Uterus (tissue), 4 donors: ENCODE measurements at places on chromosomes 6 and 20. TPM values are rescaled to one million over a fixed set of nuclear protein-coding genes. Genes with fewer than 3 reads are reported as not detected.

DNA sequence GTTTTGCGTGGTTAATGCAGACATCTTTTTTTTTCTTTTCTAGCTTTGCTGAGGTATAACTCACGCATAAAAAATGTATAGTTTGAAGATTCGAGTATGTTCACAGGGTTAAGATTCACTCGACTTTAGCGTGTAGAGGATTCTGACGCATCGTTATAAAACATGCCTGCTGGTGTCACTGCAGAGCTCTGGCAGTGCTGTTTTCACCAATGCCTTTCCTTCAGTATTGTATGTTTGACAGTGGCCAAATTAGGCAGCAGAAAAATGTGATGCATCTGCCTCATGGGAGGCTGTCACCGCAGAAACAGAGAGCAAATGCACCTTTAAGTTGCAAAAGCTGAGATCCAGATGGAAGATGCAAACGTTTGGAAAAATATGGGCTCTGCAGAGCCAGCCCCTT is 18.0 kb upstream of the SIRPB2 start:
- H3K27ac ChIP-seq = no peak overlapping the region
- H3K27me3 ChIP-seq = no peaks in the 10 kb centered on the region
- no peaks in the 10 kb centered on the region for H3K4me1 ChIP-seq
- DNase-seq = no peak

Gene KCNQ5
- not detected for total RNA-seq

- H3K4me1 ChIP-seq = no peaks in the 10 kb centered on the region
- H3K27me3 ChIP-seq = no peaks in the 10 kb centered on the region
- no peaks in the 10 kb centered on the region for H3K36me3 ChIP-seq
- H3K4me3 ChIP-seq = no peak overlapping the region
- peak; percentile 71 for DNase-seq
Observed at GRCh38 chr6:27505209-27506027, 32.5 kb upstream of the ZNF184 start.

Gene KIAA1755
- total RNA-seq = 13.5 TPM

GRCh38 chr6:160215232-160215631 is 43.4 kb downstream of the SLC22A2 start:
- no peak overlapping the region for H3K4me3 ChIP-seq
- no peak for DNase-seq
- H3K36me3 ChIP-seq = no peaks in the 10 kb centered on the region
- no peaks in the 10 kb centered on the region for H3K4me1 ChIP-seq
- H3K27ac ChIP-seq = no peak overlapping the region

Gene GABRR1
- total RNA-seq = not detected

DNA sequence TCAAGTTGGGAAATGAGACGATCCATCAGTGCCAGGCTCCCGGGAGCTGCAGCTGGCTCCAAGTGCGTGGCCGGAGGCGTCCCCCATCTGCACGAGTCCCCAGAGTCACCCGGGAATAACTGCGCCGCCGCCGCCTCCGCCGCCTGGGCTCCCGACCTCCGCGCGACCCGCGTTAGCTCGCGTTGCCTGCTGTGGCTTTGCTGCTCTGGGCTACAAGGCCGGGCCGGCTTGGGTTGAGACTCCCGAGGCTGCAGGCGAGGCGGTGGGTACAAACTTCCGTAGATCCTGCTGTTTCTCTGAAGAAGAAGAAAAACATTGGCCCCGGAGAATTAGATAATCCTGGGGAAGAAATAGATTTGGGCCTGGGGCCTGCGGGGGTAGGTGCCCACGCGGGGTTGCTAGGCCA is 7.4 kb upstream of the LAMP5 start:
- H3K27me3 ChIP-seq = no peaks in the 10 kb centered on the region
- no peak overlapping the region for H3K4me3 ChIP-seq
- H3K27ac ChIP-seq = no peak overlapping the region
- H3K36me3 ChIP-seq = no peaks in the 10 kb centered on the region
- H3K4me1 ChIP-seq = no peaks in the 10 kb centered on the region

GRCh38 chr6:90184334-90185298 is 112.0 kb downstream of the BACH2 start:
- no peaks in the 10 kb centered on the region for H3K27me3 ChIP-seq
- no peak for DNase-seq
- no peaks in the 10 kb centered on the region for H3K36me3 ChIP-seq
- H3K4me1 ChIP-seq = peaks cover 4% of the 10 kb centered on the region

DNA sequence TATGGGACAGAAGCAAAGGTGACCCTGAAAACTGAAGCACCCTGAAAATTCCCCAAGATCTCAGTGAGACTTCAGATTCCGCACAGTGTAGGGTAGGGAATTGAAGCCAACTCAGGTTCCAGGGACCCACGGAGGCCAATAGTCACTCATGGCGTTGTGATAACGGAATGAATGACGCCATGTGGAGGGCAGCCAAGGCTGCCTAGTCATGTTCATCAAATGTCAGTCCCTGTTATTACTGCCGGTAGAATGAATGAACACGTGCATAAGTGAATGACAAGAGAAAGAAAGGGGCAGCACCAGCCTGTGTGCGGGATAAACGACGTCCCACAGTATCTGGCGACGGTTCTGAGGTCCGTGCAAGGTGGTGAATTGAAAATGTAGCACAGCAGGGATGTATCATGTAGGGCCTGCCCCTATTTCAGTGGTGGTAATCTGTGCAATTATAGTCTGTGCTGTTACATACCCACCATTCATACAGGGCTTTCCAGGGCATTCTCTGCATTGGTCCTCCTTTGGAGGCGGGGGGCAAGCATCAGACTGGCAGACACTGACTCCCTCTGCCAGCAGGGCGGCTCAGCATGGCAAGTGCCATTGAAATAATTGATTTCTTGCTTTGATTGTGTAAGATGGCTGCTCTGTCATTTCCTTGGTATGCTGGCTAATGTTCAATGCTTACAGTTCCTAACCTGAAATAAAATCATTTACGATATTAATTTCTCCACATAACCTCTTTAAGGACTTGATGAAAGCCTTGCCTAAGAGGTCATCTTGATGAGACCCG is 386.9 kb downstream of the CDH4 start:
- no peaks in the 10 kb centered on the region for H3K4me1 ChIP-seq
- DNase-seq = no peak
- H3K36me3 ChIP-seq = no peaks in the 10 kb centered on the region
- H3K4me3 ChIP-seq = no peak overlapping the region
- no peaks in the 10 kb centered on the region for H3K27me3 ChIP-seq

Gene TMEM244
- not detected for total RNA-seq

Gene APOBEC2
- not detected for total RNA-seq

- no peak overlapping the region for H3K27ac ChIP-seq
- no peaks in the 10 kb centered on the region for H3K4me1 ChIP-seq
- H3K36me3 ChIP-seq = no peaks in the 10 kb centered on the region
- H3K27me3 ChIP-seq = no peaks in the 10 kb centered on the region
- DNase-seq = no peak
Observed at GRCh38 chr6:43931201-43931600, 161.2 kb downstream of the VEGFA start.

Gene SH3BGRL2
- total RNA-seq = 38.7 TPM

Gene MAPK13
- total RNA-seq = 10.9 TPM

DNA sequence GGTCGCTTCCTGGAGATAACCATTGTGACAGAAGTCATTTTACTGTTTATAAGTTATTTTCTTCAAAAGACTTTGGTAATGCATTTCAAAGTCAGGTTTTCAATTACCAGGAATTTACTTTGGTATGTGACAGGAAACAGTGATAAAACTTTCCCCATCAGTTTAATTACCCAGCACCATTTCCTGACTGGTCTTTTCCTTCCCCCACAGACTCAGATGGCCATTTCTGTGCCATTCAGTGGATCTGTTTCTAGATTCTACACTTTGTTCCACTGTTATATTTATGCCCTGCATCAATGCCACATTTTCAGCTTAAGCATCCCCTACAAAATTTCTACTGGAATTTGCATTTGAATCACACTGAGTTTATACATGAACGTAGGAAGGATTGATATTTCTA is 16.3 kb downstream of the RRBP1 start:
- no peak for DNase-seq
- H3K4me1 ChIP-seq = peaks cover 12% of the 10 kb centered on the region
- H3K4me3 ChIP-seq = no peak overlapping the region
- no peaks in the 10 kb centered on the region for H3K36me3 ChIP-seq
- no peak overlapping the region for H3K27ac ChIP-seq

DNA sequence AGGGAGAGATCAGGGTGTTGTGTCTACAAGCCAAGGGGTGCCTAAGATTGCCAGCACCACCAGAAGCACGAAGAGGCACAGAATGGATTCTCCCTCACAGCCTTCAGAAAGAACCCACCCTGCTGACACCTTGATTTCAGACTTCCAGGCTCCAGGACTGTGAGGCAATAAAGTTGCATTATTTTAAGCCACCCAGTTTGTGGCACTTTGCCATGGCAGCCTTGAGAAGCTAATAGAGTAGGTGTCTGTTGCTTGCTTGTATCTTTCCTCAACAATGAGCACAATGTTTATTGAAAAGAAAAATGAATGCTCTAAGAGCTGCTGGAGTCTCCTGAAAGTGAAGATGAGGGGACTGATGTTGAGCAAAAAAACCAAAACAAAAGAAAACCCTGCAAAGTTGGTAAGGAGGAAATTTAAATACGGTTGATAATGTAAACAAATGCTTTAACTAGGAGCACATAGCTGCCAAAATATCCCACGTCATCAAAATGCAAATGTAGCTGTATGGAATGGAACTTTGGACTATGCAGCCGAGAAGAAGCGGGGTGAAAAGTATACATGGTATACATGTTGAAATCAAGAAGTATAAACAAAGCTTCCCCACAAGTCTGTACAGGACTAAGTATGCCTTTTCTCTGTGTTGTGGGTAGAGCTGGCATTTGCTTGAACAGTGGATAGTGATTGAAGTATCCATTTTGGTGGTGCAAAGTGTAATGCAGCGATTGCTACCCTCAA is 8.0 kb downstream of the IL20RA start:
- no peaks in the 10 kb centered on the region for H3K36me3 ChIP-seq
- no peaks in the 10 kb centered on the region for H3K4me1 ChIP-seq
- DNase-seq = no peak
- no peak overlapping the region for H3K27ac ChIP-seq
- no peak overlapping the region for H3K4me3 ChIP-seq

Gene RAD21L1
- total RNA-seq = not detected

DNA sequence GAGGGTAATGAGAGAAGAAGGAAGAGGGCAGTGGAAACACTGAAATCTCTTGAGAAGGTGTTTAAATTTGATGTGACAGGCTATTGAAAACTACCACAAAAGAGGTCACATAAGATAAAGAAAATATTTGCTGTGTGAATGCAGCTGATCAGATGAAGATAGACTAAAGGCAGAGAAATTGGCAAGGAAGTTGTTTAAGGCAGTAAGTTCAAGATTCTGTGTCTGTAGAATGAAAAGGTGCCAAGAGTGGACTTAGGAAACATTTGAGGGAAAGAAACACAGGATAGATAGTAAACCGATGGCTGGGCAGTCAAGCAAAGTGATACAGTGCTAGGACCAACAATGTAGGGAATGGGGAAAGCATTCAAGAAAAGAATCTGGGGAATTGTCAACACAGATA is 332.3 kb upstream of the MARCKS start:
- no peak overlapping the region for H3K27ac ChIP-seq
- H3K4me1 ChIP-seq = no peaks in the 10 kb centered on the region

Gene PREP
- 12.9 TPM for total RNA-seq

DNA sequence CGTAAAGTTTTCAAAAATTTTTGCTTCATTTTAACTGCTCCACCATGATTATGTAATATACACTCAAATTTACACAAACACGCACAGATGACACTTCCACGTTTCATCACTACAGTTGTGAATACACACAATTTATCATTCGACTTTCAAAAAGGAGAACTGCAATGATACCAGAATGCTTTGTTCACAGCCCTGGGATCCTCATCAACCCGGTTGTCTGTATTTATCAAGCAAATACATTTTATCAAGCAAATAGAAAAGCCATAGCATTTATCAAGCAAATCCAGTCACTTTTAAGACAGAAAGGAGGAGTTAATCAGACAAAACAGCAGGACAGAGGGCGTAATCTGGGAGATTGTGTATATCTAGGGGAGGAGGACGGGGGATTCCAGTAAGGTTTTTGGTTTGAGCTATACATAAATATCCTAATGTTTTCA is 20.3 kb upstream of the ABT1 start:
- DNase-seq = no peak
- H3K36me3 ChIP-seq = no peaks in the 10 kb centered on the region
- no peaks in the 10 kb centered on the region for H3K4me1 ChIP-seq
- H3K27me3 ChIP-seq = peaks cover 24% of the 10 kb centered on the region
- H3K4me3 ChIP-seq = no peak overlapping the region

Gene TNFRSF6B
- total RNA-seq = 4.1 TPM

Gene KIF25
- not detected for total RNA-seq

Gene MOG
- total RNA-seq = not detected

GRCh38 chr6:157928428-157928827 is 53.2 kb upstream of the SYNJ2 start:
- H3K4me3 ChIP-seq = no peak overlapping the region
- no peak overlapping the region for H3K27ac ChIP-seq
- H3K27me3 ChIP-seq = no peaks in the 10 kb centered on the region
- H3K4me1 ChIP-seq = no peaks in the 10 kb centered on the region
- H3K36me3 ChIP-seq = no peaks in the 10 kb centered on the region

GRCh38 chr6:15400572-15401004 is 154.7 kb downstream of the JARID2 start:
- no peaks in the 10 kb centered on the region for H3K27me3 ChIP-seq
- no peaks in the 10 kb centered on the region for H3K4me1 ChIP-seq
- peak; percentile 55 for DNase-seq
- peak overlapping the region; percentile 35 for H3K4me3 ChIP-seq
- no peaks in the 10 kb centered on the region for H3K36me3 ChIP-seq

DNA sequence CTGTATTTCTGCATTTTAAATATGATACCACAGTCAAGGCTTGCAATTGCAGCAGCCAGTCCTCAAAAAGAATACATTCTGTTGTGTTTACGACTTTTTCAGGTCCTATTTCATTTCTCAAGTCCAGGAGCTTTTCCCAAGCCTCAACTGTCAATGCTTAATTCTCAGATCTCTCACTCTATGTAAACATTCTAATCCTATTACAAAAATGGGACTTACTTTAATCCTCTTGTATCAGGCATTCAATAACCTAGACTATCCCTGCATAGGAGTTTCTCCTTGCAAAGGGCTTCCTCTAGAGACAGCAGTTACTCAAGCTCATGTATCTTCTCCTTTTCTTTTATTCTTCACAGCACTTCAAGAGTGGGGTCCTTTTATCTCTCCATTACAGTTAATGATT is 1293.0 kb downstream of the GRIK2 start:
- no peak overlapping the region for H3K27ac ChIP-seq
- H3K36me3 ChIP-seq = no peaks in the 10 kb centered on the region
- no peaks in the 10 kb centered on the region for H3K27me3 ChIP-seq
- H3K4me3 ChIP-seq = no peak overlapping the region
- no peaks in the 10 kb centered on the region for H3K4me1 ChIP-seq

Gene WRNIP1
- 50.5 TPM for total RNA-seq

- no peak overlapping the region for H3K27ac ChIP-seq
- no peaks in the 10 kb centered on the region for H3K4me1 ChIP-seq
- H3K36me3 ChIP-seq = no peaks in the 10 kb centered on the region
Observed at GRCh38 chr20:52017669-52018317, 173.8 kb downstream of the ZFP64 start.
